ENCODE measurements at places on chromosomes 3 and 15.

GRCh38 chr3:39327746-39328349, 1.7 kb upstream of the CCR8 start:
- DNase-seq: peak; percentile 22

GRCh38 chr3:144968750-144969350, 997.2 kb downstream of the DIPK2A start:
- no peak for DNase-seq

DNA sequence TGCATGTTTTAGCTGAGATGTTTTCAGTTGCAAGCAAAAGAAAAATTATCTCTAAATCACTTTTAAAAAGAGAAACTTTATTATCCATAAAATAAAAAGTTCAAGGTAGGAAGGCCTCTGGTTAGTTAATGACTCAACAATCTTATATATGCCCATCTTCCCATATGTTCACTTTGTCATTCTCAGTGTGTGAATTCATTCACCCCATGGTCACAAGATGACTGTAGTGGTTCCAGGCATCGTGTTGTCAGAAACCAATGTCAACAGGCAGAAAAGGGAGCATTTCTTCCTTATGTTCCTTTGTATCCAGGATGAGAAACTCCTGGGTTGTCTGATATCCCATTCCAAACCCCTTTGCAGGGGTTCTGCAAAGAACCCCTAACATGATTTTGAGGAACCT, 119.9 kb upstream of the RAP2B start:
- DNase-seq: no peak

DNA sequence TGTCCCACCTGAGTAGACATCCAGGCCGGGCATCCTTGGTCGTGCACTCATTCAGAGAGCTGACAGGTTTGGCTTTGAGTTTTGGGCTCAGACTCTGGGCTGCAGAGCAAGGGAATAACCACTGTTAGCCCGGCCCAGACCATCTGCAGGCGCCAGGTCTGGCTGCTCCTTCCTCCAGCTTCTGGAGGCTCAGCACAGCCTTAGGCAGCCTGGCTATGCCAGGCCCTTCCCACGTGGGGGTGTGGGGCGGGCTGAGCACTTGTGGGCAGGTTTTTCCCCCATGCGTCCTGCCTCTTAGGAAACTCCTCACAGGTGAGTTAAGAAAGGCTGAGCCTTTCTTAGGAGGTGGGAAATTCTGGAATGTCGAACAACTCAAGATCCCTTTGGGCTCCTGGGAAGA, 11.2 kb downstream of the PLA2G4B start:
- no peak for DNase-seq

Measured in T-helper 17 cell (primary cell).